DMS53 (cell line): ENCODE measurements at places on chromosomes 11 and 22.

DNA sequence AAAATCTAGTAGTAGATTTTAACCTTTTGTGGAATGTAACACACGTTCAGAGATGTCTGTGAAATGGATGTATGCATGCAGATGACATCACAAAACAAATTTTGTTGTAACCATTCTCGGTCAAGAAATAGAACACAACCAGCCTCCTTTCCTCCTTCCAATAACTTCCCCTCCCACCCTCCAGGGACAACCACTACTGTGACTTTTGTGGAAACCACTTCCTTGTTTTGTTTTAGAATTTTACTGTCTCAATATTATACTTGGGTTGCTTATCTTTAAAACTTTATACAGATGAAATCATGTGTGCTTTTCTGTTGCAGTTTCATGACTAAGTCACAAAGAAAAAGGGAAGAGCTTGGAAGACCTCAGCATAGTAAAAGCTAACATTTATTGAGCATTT, 189.4 kb upstream of the NCAM1 start:
- DNase-seq = no peak

GRCh38 chr11:92955860-92956259, 13.6 kb upstream of the MTNR1B start:
- no peak for DNase-seq

DNA sequence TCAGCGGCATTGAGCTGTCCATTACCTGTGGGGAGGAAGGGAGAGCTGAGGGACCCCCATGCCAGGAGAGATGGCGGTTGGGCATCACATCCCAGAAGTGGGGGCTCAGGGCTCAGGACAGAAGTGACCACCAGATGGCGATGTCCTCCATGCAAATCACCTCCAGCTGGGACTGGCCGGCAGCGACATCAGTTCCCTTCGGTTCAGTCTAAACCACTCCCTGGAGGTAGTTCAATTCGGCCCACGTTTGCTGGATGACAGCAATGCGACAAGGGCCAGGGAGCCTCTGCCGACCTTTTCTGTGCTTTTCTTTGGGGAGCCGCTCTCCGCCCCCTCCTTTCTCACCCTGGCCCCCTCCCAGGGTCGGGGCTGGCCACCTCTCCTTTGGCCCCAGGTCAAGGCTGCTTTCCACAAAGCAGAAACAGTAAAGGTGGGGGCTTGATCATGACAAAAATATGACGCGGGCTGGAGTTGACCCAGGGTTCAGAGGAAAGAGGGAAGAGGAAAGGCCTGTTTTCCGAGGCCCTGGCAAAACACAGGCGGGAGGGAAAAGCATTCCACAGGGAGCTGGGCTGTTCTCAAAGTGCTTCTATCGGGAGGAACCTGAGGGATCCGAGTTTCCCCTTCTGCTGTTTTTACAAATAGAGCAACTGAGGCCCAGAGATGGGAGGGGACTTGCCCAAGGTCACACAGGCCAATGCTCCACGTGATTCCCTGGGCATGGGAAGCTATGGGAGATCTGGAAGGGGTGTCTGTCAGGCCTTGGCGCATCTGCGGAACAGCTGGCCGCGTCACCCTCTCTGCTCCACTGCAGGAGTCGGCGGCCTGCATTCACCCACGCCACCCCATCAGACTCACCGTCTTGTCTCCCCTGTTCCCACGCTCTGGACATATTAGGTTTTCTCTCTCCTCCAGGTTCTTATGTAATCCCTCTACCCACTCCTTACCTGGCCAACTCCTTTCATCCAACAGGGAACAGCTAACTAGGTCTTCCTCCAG, 54.7 kb downstream of the FBXO7 start:
- DNase-seq = peak; percentile 70

DNA sequence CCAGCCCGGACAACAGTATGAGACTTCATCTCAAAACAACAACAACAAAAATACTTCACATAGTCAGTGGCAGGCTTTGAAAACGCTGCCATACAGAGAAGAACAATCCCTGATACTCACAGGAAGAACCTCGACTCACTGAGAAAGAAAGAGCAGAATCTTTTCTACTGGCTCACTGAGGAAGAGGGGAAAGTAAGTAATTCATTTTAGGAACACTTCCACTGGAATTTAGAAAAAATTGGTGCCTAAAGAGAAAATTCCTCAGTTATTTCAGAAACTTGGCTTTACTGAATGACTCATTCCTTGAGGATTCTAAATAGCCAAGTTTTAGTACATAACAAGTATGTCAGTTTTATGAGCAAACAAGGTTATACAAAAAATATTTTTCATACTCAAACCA, 12.3 kb downstream of the NARS2 start:
- DNase-seq = no peak

DNA sequence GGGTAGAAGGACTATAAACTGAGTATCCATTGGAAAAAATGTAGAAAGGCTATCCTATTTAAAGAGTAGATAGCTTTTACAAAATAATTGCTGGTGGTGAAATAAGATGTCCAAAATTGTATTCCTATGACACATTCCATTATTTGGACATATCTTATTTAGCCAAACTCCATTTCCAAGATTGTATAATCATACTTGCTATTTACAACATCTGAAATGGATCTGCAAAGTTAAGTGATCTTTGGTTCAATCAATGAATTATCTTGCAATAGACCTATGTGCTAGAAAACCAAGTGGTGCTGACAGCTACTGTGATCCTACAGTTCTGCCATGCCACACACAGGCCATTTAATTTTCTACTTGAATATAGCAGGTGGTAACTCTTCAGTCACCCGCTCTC, 11.0 kb upstream of the BLID start:
- DNase-seq = no peak

DNA sequence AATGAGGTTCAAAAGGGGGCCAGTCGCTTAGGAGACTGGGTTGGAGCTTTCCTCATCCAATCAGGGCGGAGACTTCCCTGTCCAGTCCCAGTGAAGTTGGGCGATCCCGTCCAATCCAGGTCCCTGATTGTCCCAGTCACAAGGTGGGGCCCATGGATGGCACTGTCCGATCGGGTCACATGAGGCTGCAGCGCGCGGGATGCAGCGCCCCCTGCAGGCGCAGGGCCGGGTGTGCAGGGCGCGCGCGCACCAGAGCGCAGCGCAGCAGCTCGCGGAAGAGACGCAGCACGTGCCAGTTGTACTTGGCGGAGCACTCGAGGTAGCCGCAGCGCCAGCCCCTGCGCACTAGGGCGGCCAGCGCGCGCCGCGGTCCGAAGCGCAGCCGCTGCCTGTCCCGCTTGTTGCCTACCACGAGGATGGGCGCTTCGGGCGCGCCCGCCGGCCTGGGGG, 2.3 kb downstream of the RASL10A start:
- DNase-seq = peak; percentile 80

DNA sequence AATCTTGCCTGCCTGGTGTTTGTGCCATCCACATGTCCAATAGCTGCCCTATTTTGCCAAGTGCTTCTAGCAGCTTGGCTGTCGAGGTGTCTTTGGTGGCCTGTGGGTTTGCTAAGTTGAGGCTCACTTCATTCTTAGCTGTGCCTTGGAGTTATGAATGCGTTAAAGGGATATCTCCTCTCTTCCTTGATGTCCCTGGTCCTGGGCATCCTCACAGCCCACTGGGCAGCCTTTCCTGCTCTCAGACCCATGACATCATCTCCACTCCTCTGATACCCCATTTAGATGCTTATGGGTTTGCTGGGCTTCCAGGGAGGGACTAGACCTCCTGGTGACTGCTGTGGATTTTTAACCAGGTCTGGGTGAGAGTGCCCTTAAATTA, 1.3 kb downstream of the LDLRAD3 start:
- peak; percentile 17 for DNase-seq

DNA sequence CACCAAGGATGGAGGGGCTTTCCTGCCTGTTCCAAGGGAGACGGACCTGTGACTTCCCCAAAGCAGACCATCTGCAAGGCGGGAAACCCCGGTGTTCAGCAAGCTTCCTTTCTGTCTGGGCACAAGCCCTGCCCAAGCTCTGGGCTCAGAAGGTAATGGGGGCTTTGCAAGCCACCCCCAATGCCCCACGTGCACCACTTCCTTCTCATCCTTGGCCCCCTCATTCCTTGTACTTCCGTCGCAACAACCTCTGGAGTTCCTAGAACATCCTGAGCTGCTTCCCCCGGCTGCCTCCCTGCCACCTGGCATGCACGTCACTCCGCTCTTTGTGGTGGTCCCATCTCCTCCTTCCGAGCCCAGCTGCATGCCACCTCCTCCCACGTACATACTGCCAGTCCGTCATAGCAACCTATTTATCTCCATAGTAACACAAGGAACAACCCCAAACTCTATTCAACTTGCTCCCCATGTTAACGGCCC, 3.9 kb downstream of the MYEOV start:
- no peak for DNase-seq

GRCh38 chr11:128346804-128347203, 240.6 kb downstream of the ETS1 start:
- peak; percentile 69 for DNase-seq

GRCh38 chr11:27158456-27159334, 118.1 kb downstream of the BBOX1 start:
- DNase-seq = peak; percentile 86

DNA sequence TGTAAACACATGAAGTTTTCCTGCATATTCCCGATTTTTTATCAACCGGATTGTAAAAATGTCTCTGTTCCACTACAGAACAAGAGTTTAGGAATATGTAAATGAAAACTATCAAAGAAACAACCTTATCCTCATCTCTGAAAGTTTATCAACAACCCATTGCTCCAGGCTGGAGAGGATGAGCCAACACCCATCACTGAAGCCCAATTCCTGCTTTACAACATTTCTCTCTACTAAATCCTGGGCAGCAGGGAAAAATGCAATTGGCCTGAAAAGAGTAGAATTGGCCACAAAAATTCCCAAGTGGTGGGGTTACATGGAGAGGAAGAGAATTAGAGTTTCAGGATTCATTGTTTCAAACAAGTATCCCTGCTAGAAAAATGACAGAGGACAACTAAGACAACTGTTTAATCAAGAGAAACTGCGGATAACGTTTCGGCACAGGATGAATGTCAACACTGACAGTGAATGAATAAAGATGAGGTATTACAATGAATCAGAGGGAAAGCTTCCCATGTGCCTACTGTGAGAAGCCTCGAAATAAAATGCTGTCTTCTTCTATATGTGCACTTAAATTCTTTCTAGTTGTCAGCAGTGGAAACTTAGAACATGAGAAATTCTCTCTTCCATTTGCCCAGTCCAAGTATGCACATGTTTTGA, 317.3 kb upstream of the ANO3 start:
- no peak for DNase-seq

DNA sequence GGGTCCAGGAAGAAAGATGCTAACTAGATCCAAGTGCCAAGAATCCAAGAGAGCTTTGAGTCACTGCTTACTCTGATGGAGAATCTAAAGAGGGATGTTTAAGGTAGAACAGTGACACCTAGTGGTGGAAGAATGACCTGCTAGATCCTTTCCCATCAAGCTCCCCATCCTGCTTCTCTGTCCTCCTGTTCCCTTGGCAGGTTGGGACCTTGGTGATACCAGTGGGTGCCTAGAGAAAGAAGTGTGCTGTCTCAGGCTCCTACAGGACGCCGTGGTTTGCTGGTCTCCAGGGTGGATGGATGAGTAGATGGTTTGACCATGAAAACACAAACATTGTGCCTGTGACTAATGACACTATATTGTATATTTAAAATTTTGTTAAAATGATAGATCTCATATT, 383.7 kb downstream of the TMEM135 start:
- peak; percentile 89 for DNase-seq

- DNase-seq = no peak
Observed at GRCh38 chr11:86606270-86606835, 66.1 kb downstream of the ME3 start.
